ENCODE measurements at places on chromosomes 3 and 15.

DNA sequence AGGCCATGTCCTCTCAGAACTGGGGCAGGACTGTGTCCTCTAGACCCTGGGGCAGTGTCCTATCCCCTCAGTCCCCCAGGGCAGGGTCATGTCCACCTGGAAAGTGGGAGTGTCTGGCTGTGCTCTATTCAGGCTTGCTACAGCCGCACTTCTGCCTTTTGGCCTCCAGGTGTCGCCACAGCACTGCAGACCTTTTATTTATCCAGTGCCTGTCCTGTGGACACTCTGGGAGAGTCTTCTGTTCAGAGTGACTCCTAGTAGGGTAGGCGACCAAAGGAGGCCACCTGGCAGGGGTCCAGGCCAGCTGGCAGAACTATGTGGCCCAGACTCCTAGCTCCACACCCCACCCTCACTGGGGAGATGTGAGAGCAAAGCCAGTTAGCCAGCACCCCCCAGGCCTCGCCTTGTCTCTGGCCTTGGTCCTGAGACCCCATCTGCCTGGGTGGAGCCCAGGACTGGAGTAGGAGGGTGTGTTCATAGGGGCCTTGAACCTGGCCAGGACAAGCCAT, 3.9 kb downstream of the TMIE start:
- peak; percentile 52 for DNase-seq

GRCh38 chr3:18222686-18223085, 202.5 kb downstream of the SATB1 start:
- DNase-seq, result no peak

GRCh38 chr15:51982013-51982769, 10.6 kb upstream of the LEO1 start:
- DNase-seq, result peak; percentile 61

DNA sequence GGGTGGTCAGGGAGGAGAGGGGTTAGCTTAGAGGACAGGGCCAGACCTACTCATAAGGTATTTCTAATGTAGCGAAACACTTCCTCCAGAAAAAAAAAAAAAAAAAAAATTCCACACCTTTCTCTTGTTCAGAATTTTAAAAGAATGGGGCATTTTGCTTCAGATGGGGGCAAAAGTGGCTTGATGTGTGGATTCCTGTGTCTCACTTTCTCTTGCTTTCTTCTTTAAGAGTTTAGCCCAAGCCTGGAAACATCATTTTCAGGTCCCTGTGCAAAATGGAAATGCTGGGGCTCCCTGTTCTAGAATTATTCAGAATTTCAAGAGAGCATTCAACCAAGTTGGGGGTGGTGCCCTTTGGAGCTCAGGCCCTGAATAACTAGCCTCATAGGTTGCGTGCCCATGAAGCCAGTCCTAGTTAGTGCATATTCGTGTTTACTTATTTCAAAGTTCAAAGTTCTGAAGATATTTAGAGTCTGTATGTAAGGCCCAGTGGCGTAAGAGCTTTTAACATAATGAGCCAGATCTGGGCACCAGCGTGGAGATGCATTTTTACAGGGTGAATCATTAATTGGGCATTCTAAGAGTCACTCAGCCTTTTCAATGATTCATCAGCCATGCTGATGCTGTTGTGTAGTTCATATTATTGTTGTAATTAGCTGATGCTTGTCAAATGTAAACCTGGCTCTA, 104.5 kb downstream of the RPLP1 start:
- no peak for DNase-seq

GRCh38 chr3:183695569-183696364, 1.8 kb upstream of the YEATS2 start:
- DNase-seq, result no peak

GRCh38 chr15:89749951-89750559, 994 bp downstream of the MESP1 start:
- peak; percentile 4 for DNase-seq

- DNase-seq, result no peak
Observed at GRCh38 chr3:177837951-177838655, 640.8 kb upstream of the TBL1XR1 start.

GRCh38 chr3:194137008-194137505, 1.1 kb downstream of the HES1 start:
- DNase-seq, result no peak

- no peak for DNase-seq
Observed at GRCh38 chr3:32117320-32117719, 10.9 kb downstream of the GPD1L start.

- DNase-seq, result no peak
Observed at GRCh38 chr15:84819291-84819768, 2.2 kb downstream of the ALPK3 start.

- no peak for DNase-seq
Observed at GRCh38 chr15:44715142-44715796, 4.0 kb downstream of the B2M start.

DNA sequence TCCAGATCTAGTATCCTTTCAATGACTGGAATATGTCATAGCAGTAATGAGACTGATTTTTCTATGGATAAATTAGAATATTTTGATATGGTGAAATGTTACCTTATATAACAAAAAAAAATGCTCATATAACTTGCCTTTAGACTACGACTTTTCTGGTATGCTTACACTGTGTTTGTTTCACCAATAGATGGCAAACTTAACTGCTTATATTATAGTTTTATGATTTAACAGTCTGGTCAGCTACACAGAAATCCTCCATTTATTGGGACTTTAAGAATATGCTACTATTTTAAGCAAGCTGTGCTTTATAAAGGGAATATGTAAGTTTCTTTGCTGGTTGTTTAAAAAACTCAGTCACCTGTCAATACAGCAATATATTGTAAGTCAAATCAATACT, 205.6 kb downstream of the VGLL3 start:
- no peak for DNase-seq

DNA sequence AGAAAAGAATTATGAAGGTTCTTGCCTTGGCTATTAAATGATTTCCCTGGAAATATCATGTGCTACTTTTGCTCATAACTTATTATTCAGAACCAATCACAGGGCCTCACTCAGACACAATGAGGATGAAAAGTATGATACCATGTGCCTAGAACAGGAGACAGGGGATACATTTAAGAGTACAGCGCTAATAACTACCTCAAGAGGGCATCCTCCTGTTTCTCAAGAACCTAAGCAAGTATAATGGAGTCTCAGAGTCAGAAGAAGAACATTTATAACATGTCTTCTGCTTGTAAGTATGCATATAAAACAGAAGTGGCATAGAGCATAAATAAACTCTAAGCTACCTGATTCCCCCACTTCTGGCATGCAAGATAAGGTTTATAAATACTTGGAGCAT, 125.4 kb upstream of the MME start:
- no peak for DNase-seq

GRCh38 chr3:39288300-39288808, 8.5 kb upstream of the CX3CR1 start:
- peak; percentile 62 for DNase-seq

- DNase-seq, result no peak
Observed at GRCh38 chr15:94265009-94265408, 33.6 kb downstream of the MCTP2 start.

- no peak for DNase-seq
Observed at GRCh38 chr3:66479532-66479947, 21.3 kb downstream of the LRIG1 start.

DNA sequence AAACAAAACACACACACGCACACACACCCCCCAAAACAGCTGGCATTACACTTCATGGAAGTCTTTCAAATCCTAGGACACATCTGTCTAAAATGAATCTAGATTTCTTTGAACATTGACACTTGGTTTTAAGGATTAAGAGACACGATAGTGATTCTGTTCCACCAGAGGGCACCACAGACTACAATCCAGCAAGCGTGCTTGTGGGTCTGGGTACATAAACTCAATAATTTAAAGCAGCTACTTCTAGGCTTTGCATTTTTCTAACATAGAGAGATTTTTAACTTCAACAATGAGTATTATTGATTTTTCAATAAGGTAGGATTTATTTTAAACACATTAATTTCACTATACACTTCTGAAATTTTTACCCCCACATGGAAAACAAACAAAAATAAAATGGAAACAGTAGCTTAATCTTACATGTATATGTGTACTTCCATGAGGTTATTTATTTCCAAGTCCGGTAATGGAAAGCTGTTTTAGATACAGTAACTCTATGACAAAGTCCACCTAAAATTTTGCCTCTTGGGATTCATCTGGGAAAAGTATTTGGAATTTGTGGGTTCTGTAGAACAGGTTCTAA, 564.0 kb upstream of the TGFBR2 start:
- DNase-seq, result peak; percentile 29

GRCh38 chr3:81816473-81817250, 55.2 kb upstream of the GBE1 start:
- DNase-seq, result no peak

DNA sequence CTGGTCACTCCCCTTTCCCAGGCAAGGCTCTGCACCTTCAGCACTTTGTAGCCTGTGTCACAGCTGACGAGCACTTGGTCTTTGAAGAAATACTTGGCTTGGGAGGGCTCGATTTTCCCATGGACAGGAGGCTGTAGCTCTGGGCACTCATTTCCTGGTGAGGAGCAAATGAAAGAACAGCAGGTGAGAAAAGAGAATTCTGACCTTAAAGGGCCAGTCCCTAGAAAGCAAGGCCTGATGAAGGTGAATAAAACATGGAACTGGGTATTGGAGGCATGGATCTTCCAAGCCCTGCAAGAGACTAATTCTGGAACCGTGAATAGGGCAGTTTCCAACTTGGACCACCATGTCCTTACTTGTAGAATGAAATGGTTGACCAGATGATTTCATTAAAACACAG, 39.9 kb downstream of the MASP1 start:
- no peak for DNase-seq

GRCh38 chr15:69782809-69783208, 314.9 kb downstream of the TLE3 start:
- DNase-seq, result no peak

DNA sequence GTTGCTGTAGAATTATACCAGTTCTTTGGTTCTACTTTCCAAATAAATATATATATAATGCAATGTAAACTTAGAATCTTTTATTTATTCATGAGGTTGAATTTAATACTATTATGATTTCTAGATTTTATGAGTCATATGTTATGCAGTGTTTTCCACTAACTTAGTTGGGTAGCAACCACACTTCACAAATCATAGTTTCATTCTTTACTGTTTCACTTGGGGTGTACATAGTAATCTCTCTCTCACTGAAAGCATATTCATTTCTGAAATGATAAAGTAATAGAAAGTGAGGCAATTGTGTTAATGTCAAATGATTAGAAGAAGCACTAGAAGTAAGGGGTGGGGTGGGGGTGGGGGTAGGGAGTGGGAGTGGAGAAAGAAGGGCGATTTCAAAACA, 52.6 kb downstream of the IQCH start:
- DNase-seq, result no peak

GRCh38 chr3:98398513-98398912, 8.0 kb downstream of the OR5K3 start:
- no peak for DNase-seq

- no peak for DNase-seq
Observed at GRCh38 chr3:10933805-10934481, 58.6 kb upstream of the SLC6A1 start.

DNA sequence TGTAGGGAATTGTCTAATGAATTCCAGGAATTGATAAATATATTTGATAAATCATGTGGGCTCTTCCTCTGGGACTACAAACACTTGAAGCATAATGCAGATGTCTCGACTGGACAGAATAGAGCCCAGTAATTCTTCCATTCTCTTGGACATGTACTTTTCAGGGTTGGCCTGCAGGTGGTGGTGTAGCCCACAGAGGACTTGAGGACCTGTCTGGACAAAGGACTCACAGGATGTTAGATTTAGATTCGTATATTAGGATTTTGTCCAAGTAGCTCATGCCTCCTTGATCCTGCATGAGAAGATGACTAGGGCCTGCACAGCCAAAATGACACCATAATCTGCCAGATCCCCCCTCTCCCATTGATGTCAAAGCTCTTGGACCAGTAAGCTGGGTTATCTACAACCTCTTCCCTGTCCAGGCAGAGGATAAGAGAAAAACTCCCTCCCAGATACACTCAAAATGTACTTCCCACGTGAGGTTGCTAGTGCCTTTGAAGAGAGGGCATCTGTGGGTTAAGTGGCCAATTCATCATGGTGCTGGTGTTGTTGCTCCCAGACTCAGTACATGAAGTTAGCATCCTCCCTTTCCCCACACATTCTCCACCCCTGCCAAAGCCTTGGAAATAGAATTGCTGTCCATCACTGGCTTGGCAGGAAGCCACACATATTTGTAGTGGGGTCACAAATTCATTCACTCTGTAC, 88.6 kb upstream of the ZNF280D start:
- no peak for DNase-seq

- DNase-seq, result no peak
Observed at GRCh38 chr3:62632510-62633294, 242.5 kb downstream of the CADPS start.

DNA sequence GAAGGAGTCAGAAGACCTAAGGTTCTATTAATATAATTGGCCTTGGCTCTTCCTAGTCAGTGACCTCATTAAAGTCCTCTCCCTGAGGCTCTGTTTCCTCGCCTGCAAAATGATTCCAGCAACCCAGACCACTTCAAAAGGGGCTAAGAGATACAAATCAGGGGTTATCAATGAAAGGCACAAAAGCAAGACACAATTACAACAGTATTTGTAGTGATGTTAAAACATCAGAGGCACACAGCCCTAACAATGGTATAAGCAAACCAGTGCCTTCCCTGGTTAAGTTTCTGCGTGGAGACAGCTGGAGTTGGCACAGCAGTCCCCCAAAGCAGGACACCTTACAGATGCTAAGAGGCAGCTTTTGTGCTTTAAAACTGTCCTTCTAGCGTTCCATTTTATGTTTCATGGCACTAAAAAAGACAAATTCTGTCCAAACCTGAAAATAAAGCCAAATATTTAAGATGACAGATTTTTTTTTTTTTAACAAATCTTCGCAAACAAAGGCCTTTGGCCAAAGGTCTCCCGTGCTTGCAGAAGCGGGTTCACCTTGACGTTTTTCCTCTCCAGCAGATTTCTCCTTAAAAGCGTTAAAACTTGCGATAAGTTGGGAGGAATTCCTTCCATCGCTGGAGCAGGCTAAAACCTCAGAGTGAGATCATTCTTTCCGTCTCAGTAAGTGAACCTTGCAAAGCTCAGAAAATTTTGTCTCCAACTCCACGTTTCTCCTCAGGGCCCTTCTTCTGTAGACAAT, 999 bp downstream of the ZNF280D start:
- no peak for DNase-seq

DNA sequence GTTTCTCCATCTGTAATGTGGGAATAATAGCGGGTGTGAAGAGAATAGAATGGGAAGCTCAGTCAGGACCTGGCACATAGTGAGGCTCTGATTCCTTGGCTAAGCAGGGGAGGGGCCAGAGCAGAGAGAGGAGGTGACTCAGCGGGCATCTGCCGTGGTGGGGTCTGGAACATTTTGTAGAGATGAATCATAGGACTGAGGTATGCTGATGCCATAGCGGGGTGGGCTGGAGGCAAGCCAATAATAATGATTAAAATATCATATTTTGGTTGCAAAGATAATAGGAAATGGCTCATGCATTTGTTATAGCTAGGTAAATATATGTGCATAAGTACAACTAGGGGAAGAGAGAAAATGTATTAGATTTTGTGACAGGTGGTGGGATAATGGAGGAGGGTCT, 11.2 kb downstream of the TGM4 start:
- DNase-seq, result no peak

GRCh38 chr3:161939918-161940620, 443.5 kb downstream of the OTOL1 start:
- DNase-seq, result no peak
